Naive B cell (primary cell): ENCODE measurements at places on chromosomes 16 and 17. TPM values are rescaled to one million over a fixed set of nuclear protein-coding genes. Genes with fewer than 3 reads are reported as not detected.

RPRML gene
- 1.5 TPM for polyA plus RNA-seq

PFN1 gene
- polyA plus RNA-seq, result 1,208 TPM

PLA2G15 gene
- not detected for polyA plus RNA-seq

ASB16 gene
- 0.19 TPM for polyA plus RNA-seq

UNC13D gene
- 11.5 TPM for polyA plus RNA-seq

SDR42E2 gene
- polyA plus RNA-seq, result 0.21 TPM

TEX14 gene
- not detected for polyA plus RNA-seq
